ENCODE measurements at places on chromosomes 11 and 22. TPM values are rescaled to one million over a fixed set of nuclear protein-coding genes. Genes with fewer than 3 reads are reported as not detected.

SLC5A4 gene
- not detected for total RNA-seq

SCN4B gene
- total RNA-seq = 3.0 TPM

GAS2 gene
- 4.2 TPM for total RNA-seq

TP53AIP1 gene
- 0.74 TPM for total RNA-seq

MOGAT2 gene
- total RNA-seq = 4.1 TPM

SEPTIN3 gene
- total RNA-seq = 0.46 TPM

- no peaks in the 10 kb centered on the region for H3K27me3 ChIP-seq
- no peaks in the 10 kb centered on the region for H3K36me3 ChIP-seq
- H3K4me3 ChIP-seq = no peak overlapping the region
- H3K4me1 ChIP-seq = no peaks in the 10 kb centered on the region
- no peak for DNase-seq
- H3K27ac ChIP-seq = no peak overlapping the region
These were observed 147.8 kb downstream of the PKNOX2 start for GRCh38 chr11:125312391-125312790.

- no peaks in the 10 kb centered on the region for H3K36me3 ChIP-seq
- no peak for DNase-seq
- no peaks in the 10 kb centered on the region for H3K27me3 ChIP-seq
- no peak overlapping the region for H3K27ac ChIP-seq
These were observed 3.6 kb upstream of the SORL1 start for GRCh38 chr11:121448431-121448941.

GRCh38 chr22:18070556-18071306 is 7.1 kb upstream of the PEX26 start:
- H3K36me3 ChIP-seq = no peaks in the 10 kb centered on the region
- H3K27me3 ChIP-seq = no peaks in the 10 kb centered on the region
- peaks cover 12% of the 10 kb centered on the region for H3K4me1 ChIP-seq
- H3K4me3 ChIP-seq = peak overlapping the region; percentile 15

DNA sequence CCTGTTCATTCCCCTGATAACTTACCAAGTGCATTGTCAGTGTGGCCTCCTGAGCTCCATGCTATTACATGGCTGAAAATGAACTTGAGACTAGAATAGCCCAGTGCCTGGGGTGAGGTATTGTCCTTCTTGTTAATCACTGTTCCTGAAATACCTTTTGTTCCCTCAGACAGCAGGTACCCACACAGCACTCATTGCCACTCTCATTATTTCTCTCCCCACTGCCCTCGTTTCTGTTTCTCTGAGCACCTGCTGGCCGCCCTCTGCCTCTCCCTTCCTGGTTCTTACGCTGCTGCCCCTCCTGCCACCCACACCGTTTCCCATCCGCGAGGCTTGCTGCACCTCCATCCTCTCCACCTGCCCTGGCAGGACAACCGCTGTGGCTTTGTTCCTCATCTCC is 36.9 kb upstream of the RAB1B start:
- H3K36me3 ChIP-seq = peaks cover 16% of the 10 kb centered on the region
- no peak overlapping the region for H3K4me3 ChIP-seq
- no peak overlapping the region for H3K27ac ChIP-seq
- no peaks in the 10 kb centered on the region for H3K4me1 ChIP-seq
- no peaks in the 10 kb centered on the region for H3K27me3 ChIP-seq
- DNase-seq = no peak

DNA sequence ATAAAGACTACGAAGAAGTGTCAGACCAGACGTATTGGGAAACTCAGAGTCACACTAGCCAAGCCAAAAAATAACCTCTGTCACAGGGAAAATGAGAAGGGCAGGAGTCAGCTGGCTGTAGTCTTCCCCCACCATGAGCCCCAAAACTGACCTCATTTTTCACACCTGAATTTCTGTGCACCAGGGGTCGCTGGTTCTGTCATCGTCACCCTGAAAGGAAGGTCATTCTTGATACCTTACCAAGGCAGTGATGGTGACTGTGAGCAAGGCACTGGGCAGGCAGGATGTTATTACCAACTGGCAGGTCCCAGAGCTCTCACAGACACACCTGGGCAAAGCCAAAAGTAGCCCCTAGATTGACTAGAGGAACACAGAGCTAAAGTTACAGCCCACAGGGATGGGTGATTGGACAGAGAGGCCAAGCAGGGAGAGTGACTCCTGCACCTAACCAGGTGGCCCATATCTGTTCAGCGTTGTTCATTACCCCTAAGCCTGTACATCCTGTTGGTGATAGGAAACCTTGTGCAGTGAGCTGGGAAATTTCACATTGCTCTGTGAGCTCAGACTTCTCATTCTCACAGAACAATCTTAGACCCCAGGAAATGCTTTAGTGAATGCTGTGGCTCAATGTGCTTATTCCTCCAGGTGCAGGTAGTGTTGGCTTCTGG is 32.3 kb upstream of the OR56A1 start:
- no peak overlapping the region for H3K4me3 ChIP-seq
- H3K4me1 ChIP-seq = no peaks in the 10 kb centered on the region
- no peaks in the 10 kb centered on the region for H3K36me3 ChIP-seq
- H3K27me3 ChIP-seq = no peaks in the 10 kb centered on the region

DNA sequence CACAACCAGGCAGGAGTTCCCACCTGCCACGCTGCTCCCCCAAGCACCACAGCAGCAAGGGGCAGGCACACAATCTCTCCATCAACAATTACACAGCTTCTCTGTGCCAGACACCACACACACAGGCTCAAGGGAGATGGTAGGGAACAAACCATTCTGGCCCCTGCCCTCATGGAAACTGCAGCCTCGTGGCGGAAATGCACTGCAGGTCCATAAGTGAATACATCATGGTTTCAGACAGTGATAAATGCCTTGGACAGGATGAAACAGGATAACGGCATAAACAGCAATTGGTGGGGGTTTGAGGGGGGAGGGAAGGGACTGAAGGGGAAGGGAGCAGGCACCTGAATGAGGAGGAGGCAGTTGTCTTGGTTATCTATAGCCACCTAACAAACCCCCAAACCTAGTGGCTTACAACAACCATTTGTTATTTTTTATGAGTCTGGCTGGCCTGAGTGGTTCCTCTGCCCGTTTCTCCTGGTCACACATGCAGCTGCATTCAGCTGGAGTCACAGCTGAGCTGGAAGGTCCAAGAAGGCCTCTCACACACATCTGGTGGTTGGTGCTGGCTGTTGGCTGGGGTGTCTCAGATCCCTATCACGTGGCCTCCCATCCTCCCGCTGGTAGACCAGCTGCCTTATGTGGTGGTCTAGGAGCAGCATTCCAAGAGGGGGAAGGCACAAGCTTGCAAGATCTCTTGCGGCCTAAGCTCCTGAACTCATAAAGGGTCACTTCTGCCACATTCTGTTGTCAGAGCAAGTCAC is 15.0 kb upstream of the YWHAH start:
- no peak for DNase-seq
- no peaks in the 10 kb centered on the region for H3K36me3 ChIP-seq
- no peaks in the 10 kb centered on the region for H3K4me1 ChIP-seq
- H3K27me3 ChIP-seq = no peaks in the 10 kb centered on the region
- no peak overlapping the region for H3K4me3 ChIP-seq
- H3K27ac ChIP-seq = no peak overlapping the region

DNA sequence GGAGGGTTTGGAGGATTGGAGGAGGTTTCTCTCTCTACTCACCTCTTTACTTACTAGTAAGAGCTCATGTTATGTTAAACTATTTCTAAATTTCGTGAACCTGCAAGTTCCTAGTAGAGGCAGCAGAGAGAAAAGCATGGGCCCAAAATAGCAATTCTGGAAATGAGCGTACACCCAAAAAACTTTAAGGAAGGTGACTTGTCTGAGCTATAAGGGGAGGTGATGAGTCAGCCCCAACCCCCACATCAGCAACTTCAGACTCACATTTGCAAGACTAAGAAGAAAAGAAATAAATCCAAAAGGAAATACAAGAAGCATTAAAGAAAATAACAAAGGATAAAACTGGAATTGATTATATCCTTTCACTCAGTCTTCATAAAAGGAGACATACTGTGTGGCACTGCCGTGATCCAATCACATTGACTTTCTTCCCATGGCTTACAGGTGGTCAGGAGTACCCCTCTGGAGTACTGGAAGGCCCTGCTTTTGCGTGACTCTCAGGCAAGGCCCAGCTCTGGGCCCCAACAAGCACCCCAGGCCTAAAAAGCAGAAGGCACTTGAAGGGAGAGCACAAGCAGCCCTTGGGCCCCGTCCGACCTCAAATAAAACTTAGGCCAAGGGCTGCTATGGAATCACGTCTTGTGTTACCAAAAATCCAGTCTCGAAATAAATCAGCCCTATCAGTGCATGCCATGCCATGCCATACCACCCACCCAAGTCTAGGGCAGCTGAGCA is 14.3 kb downstream of the PACSIN2 start:
- no peaks in the 10 kb centered on the region for H3K36me3 ChIP-seq
- H3K4me1 ChIP-seq = peaks cover 24% of the 10 kb centered on the region
- H3K27ac ChIP-seq = peak overlapping the region; percentile 71
- no peak for DNase-seq
- H3K4me3 ChIP-seq = no peak overlapping the region

- no peaks in the 10 kb centered on the region for H3K27me3 ChIP-seq
- DNase-seq = no peak
- H3K27ac ChIP-seq = no peak overlapping the region
- no peaks in the 10 kb centered on the region for H3K4me1 ChIP-seq
- no peaks in the 10 kb centered on the region for H3K36me3 ChIP-seq
These were observed 14.7 kb downstream of the MGAT3 start for GRCh38 chr22:39471381-39472141.

DNA sequence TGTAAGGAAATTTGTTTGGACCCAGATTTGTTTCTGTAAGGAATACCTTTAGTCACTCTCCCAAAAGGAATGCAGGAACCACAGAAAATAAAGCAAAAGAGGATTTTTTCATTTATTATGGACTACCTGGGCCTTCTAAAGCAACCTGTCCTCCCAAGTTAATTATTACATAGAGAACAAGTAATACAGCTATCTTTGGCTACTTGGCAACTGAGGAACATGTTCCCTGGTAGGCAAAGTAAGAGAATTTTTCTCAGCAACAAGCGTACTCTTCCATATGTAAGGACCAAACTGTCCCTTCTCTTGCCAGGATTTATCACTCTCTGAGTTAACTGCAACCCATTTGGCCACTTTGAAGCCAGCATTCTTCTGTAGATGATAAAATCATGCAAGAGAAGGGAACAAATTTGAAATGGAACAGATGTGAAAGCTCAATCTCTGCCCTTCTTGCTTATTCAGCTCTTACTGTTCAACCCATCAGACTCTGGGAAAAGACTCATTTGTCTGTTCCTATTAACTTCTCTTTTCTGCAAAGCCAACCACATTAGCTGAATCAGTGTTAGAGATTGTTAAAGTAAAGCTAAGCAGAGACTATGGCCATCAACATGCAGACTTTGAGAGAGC is 190.2 kb downstream of the SWAP70 start:
- H3K36me3 ChIP-seq = no peaks in the 10 kb centered on the region
- H3K4me3 ChIP-seq = no peak overlapping the region
- H3K4me1 ChIP-seq = peaks cover 3% of the 10 kb centered on the region
- no peak for DNase-seq

GRCh38 chr11:34327804-34328631 is 29.8 kb downstream of the ABTB2 start:
- no peaks in the 10 kb centered on the region for H3K4me1 ChIP-seq
- no peaks in the 10 kb centered on the region for H3K36me3 ChIP-seq
- no peaks in the 10 kb centered on the region for H3K27me3 ChIP-seq
- H3K27ac ChIP-seq = no peak overlapping the region
- no peak for DNase-seq

DNA sequence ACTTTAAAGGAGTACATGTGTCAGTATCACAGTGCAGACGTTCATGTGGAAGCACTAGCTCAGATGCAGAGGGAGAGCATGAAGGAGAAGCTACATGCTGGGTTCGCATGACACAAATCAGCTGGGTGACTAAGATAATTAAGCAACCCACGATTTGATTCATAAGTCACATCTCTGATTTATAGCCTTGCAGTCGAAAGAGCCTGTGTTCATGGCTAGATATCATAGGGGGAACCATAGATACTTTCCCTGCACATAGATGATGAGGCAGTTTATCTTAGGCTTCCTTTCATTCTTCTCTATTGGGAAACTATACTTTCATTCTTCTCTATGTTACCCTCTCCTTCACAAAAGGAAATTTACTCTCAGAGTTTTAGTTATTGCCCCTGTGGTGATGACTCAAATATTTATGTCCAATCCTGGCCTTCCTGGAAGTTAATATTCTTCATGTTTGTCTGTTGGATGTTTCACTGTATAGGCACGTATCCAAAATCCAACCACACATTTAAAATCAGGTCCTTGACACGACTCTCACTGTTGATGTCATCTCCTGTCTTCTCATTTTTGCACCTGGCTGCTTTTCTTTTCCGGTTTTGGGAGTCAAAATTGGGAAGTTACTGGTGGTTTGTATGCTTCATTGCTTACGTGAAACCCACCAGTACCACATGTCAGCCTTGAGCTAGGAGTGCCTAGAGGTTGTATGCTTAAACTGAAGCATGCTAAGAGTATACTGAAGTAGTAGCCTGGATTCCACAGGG is 56.3 kb upstream of the SLC5A12 start:
- no peaks in the 10 kb centered on the region for H3K27me3 ChIP-seq
- H3K36me3 ChIP-seq = no peaks in the 10 kb centered on the region
- DNase-seq = no peak
- H3K27ac ChIP-seq = no peak overlapping the region
- H3K4me3 ChIP-seq = no peak overlapping the region
- no peaks in the 10 kb centered on the region for H3K4me1 ChIP-seq

DNA sequence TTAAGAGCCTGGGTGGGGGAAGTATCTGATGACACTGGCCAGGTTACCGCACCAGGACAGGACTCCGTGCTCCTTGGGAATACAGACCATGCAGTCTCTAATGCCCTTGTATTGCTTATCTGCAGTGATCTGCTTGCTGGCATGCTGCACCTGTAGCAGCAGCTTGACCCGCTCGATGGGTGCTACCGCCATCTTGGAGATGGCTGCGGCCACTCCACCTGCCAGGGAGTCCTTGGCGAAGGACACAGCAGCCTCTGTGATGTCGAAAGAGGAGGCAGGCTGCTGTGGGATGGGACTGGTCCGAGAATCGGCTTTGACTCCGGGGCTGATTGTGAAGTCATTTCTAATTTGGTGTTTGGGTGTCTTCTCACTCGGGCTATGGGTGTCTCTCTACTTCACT is 3.1 kb downstream of the WBP2NL start:
- H3K27ac ChIP-seq = no peak overlapping the region
- DNase-seq = no peak
- H3K36me3 ChIP-seq = no peaks in the 10 kb centered on the region
- peaks cover 8% of the 10 kb centered on the region for H3K4me1 ChIP-seq

GRCh38 chr11:96132437-96132836 is 208.5 kb upstream of the MTMR2 start:
- no peaks in the 10 kb centered on the region for H3K27me3 ChIP-seq
- DNase-seq = no peak
- no peaks in the 10 kb centered on the region for H3K4me1 ChIP-seq
- no peak overlapping the region for H3K4me3 ChIP-seq

DNA sequence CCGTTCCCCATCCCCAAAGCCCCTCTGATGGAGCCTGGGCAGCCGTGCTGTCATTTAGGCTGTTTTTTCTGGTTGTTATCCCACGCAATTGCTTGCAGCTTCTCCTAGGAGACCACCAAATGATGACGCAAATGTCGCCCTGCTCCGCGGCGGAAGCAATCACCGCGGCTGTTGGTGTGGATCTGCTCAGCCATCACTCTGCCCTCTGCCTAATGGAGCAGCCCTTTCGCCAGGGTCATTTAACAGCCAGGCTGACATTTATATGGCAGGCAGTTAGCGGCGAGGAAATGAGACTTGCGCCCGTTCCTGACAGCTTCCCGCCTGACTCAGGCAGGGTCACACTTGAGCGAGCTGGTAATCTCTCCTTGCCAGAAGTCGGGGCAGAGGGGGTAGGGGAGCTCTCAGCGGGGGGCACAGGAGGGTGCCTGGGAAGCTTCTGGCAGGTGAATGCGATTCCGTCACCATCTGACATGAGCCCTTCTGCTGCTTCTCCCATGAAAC is 97.9 kb upstream of the RTL6 start:
- no peak overlapping the region for H3K27ac ChIP-seq
- no peak for DNase-seq
- no peaks in the 10 kb centered on the region for H3K36me3 ChIP-seq
- no peak overlapping the region for H3K4me3 ChIP-seq

Data from prostate gland (tissue), 2 donors.